Upper lobe of right lung (tissue), 1 donor: ENCODE measurements at places on chromosomes 6 and 20. TPM values are rescaled to one million over a fixed set of nuclear protein-coding genes. Genes with fewer than 3 reads are reported as not detected.

GRCh38 chr6:129795261-129795660 is 65.9 kb downstream of the TMEM244 start:
- H3K27ac ChIP-seq: no peak overlapping the region
- DNase-seq: no peak
- H3K4me1 ChIP-seq: no peaks in the 10 kb centered on the region
- H3K4me3 ChIP-seq: no peak overlapping the region
- H3K27me3 ChIP-seq: no peaks in the 10 kb centered on the region

DNA sequence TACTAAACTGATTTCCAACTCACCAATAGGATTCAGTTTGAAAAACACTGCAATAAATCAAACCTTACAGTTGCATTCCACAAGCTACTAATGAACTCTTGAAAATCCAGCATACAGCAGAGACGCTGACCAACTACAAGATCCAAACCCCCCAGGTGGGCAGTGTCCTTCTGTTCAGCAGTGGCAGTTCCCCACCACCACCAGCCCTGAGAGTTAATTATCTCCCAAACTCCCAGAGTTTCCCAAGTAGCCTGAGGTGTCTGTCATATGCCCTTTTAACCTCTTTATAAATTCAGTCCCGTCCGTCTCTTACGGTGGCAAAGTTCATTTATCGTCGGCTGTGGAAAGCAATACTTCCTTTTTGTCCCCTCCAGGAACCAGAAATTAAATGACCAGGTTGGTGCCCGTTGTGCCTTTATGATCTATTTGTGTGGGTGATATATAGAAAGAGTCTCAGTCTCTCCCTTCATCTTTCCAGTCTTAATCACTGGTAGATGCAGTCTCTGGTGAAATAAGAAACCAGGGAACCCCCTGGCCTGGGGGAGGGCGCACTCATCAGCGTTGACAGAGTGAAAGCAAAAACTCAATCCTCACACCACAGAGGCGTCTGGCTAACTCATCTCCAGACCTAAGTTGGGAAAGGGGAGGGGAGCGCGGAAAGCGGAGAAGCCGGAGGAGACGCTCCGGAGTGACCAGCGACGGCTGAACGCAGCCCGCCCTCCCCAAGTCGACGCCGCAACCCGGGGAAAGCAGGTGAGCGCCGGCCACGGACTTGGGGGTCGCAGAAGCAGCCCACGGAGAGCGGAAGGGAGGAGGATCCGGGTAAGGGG is 717 bp downstream of the MRPL14 start:
- DNase-seq: peak; percentile 77
- H3K4me1 ChIP-seq: peaks cover 38% of the 10 kb centered on the region
- H3K36me3 ChIP-seq: no peaks in the 10 kb centered on the region
- no peaks in the 10 kb centered on the region for H3K27me3 ChIP-seq
- H3K27ac ChIP-seq: peak overlapping the region; percentile 92

GRCh38 chr6:24923885-24924401 is 11.8 kb downstream of the RIPOR2 start:
- no peak overlapping the region for H3K27ac ChIP-seq
- no peak overlapping the region for H3K4me3 ChIP-seq

Gene GTSF1L
- not detected for total RNA-seq

Gene CALHM4
- not detected for total RNA-seq

GRCh38 chr6:164087870-164088269 is 673.4 kb downstream of the QKI start:
- H3K4me1 ChIP-seq: no peaks in the 10 kb centered on the region
- DNase-seq: no peak
- H3K27me3 ChIP-seq: no peaks in the 10 kb centered on the region
- no peak overlapping the region for H3K4me3 ChIP-seq

DNA sequence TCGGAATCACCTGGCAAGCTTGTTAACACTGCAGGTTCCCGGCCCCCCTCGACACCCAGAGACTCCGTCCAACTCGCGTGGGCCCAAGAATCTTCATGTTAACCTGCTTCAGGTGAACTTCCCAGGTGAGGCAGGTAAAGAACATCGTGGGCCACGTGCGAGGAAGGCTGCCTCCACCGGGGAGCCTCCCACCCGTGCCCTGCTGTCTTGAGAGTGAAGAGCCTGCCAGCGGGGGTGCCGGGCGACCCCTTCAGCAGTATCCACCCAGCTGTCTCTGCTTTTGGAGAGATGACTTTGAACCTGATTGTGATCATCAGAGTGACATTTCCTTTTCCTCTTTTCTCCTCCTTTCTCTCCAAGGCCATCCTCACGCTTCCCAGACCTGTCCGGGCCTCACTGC is 22.9 kb upstream of the RTF2 start:
- peaks cover 4% of the 10 kb centered on the region for H3K4me1 ChIP-seq
- no peaks in the 10 kb centered on the region for H3K27me3 ChIP-seq
- H3K4me3 ChIP-seq: no peak overlapping the region
- DNase-seq: no peak
- peaks cover 12% of the 10 kb centered on the region for H3K36me3 ChIP-seq

GRCh38 chr20:40287683-40288082 is 401.4 kb downstream of the MAFB start:
- no peaks in the 10 kb centered on the region for H3K27me3 ChIP-seq
- DNase-seq: no peak
- H3K4me3 ChIP-seq: no peak overlapping the region
- peaks cover 6% of the 10 kb centered on the region for H3K4me1 ChIP-seq
- no peak overlapping the region for H3K27ac ChIP-seq
- H3K36me3 ChIP-seq: no peaks in the 10 kb centered on the region

Gene RIN2
- total RNA-seq: 116 TPM

Gene MCHR2
- not detected for total RNA-seq

Gene ACOT13
- 28.1 TPM for total RNA-seq

Gene FAM50B
- 13.1 TPM for total RNA-seq

DNA sequence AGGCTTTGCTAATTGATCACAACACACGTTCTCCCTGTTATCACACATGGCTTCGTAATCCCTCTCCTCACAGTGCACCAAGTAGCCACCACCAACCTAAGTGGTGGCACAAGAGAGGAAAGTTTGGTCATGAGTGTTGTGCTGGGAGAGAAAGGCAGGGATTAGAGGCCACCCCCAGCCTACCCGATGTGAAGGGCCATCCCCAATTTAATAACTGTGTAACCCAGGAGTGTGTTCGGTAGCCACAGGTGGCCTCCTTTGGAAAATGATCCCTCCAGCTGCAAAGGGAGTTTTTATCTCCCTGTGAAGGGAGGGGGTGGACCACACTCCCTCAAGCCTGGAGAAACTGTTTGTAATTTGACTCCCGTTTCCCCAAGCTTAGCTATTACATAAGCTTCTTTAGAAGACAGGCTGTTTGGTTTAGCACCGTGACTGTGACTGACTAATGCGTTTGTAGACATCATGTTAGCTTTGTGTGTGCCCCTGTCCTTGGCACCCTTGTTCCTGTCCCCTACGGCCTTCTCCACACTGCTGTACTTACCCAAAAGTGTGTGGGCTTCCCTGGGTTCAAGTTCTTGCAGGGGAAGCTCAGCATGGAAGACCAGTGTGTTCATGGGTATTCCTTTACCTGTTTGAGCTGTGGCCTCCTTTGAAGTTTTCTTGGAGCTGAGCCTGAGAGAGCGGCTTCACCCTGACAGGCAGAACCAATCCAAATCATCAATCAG is 20.6 kb downstream of the PPP1R16B start:
- peaks cover 33% of the 10 kb centered on the region for H3K4me1 ChIP-seq
- H3K36me3 ChIP-seq: no peaks in the 10 kb centered on the region
- no peak overlapping the region for H3K27ac ChIP-seq
- no peaks in the 10 kb centered on the region for H3K27me3 ChIP-seq

Gene ARFRP1
- 49.4 TPM for total RNA-seq

DNA sequence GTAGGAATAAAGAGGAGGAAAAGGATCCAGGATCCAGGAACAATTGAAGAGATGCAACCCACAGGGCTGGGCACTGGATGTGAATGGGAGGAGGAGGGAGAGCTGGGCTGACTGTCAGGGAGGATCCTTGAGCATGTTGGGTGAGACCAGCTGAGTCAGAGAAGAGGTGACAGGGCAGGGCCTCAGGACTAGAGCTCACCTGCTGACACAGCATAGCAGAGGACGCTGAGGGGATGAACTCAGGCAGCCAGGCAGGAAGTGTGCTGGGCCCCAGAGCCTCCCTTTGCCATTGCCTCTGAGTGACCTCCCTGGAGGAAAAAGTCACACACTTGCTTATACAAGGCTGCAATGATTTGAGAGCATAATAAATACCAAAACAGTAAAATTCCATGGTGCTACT is 72.3 kb downstream of the ZNF133 start:
- no peaks in the 10 kb centered on the region for H3K36me3 ChIP-seq
- no peak overlapping the region for H3K4me3 ChIP-seq
- H3K4me1 ChIP-seq: no peaks in the 10 kb centered on the region
- no peaks in the 10 kb centered on the region for H3K27me3 ChIP-seq
- H3K27ac ChIP-seq: peak overlapping the region; percentile 21
- no peak for DNase-seq

GRCh38 chr6:68740828-68741500 is 105.9 kb downstream of the ADGRB3 start:
- H3K36me3 ChIP-seq: no peaks in the 10 kb centered on the region
- H3K27me3 ChIP-seq: no peaks in the 10 kb centered on the region
- H3K4me1 ChIP-seq: no peaks in the 10 kb centered on the region
- H3K4me3 ChIP-seq: no peak overlapping the region
- H3K27ac ChIP-seq: no peak overlapping the region

DNA sequence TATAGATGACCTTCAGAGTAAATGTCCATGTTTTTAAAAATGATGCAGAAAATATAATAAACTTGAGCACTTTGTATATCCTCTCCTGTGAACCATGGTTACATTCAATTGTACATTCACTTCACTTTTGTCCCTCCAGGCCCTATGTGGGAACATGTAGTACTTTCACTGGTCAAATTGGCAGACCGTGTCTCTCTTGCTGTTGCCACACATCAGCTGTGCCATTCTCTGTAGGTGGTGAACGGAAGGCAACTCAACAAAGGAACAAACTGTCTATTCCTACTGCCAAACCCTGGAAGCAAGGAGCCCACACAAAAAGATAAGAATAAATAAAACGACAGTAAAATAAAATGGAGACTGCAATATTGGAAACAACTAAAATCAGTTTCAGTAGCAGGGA is 2.0 kb downstream of the ROS1 start:
- peak overlapping the region; percentile 81 for H3K27ac ChIP-seq
- DNase-seq: no peak
- no peaks in the 10 kb centered on the region for H3K4me1 ChIP-seq
- no peaks in the 10 kb centered on the region for H3K36me3 ChIP-seq
- H3K4me3 ChIP-seq: peak overlapping the region; percentile 44

DNA sequence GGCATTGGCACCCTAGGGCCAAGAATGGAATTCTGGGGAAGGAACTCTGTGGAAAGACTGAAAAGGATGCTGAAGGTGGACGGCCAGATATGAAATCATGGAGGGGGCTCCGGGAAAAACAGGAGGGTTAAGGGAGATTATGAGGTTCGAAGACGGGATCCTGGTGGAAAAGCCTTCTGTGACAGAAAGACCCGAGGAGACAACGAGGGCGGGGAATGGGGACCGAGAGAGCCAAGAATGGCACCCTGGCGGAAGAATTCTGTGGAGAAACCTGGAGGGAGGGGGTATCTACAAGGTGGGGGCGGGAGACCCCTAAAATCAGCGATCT is 426 bp downstream of the TRMT6 start:
- H3K36me3 ChIP-seq: peaks cover 10% of the 10 kb centered on the region
- H3K4me1 ChIP-seq: peaks cover 16% of the 10 kb centered on the region
- H3K27me3 ChIP-seq: no peaks in the 10 kb centered on the region
- peak overlapping the region; percentile 74 for H3K27ac ChIP-seq
- H3K4me3 ChIP-seq: peak overlapping the region; percentile 84
- no peak for DNase-seq

GRCh38 chr6:156336089-156336488 is 441.1 kb upstream of the ARID1B start:
- no peaks in the 10 kb centered on the region for H3K27me3 ChIP-seq
- no peak overlapping the region for H3K27ac ChIP-seq
- H3K4me3 ChIP-seq: no peak overlapping the region
- no peaks in the 10 kb centered on the region for H3K36me3 ChIP-seq

GRCh38 chr6:123089226-123089625 is 93.2 kb downstream of the CLVS2 start:
- H3K27ac ChIP-seq: no peak overlapping the region
- no peaks in the 10 kb centered on the region for H3K36me3 ChIP-seq
- no peak overlapping the region for H3K4me3 ChIP-seq
- no peaks in the 10 kb centered on the region for H3K4me1 ChIP-seq
- DNase-seq: no peak

GRCh38 chr6:143522039-143522600 is 10.6 kb upstream of the FUCA2 start:
- H3K27ac ChIP-seq: no peak overlapping the region
- no peak overlapping the region for H3K4me3 ChIP-seq
- H3K4me1 ChIP-seq: no peaks in the 10 kb centered on the region
- H3K36me3 ChIP-seq: no peaks in the 10 kb centered on the region
- no peaks in the 10 kb centered on the region for H3K27me3 ChIP-seq

DNA sequence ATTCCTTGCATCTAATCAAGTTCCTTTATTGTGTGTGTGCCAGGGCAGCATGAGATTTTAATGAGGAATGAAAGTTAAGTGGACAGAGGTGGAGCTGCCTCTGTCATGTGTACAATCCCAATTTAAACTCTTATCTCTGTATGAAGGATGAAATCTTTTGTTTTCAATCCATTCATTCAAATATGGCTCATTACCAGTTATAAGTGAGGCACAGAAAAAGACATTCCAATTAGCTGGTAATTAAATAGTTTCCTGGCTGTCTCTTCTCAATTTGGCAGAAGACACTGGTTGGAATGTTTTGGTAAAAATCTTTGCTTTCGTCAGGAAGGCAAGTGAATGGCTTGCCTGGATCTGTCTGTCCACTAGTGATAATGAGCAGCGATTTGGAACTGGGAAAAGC is 46.4 kb downstream of the CLVS2 start:
- H3K27me3 ChIP-seq: no peaks in the 10 kb centered on the region
- no peak overlapping the region for H3K4me3 ChIP-seq

GRCh38 chr20:57229490-57229889 is 37.0 kb downstream of the BMP7 start:
- no peaks in the 10 kb centered on the region for H3K4me1 ChIP-seq
- H3K4me3 ChIP-seq: no peak overlapping the region

DNA sequence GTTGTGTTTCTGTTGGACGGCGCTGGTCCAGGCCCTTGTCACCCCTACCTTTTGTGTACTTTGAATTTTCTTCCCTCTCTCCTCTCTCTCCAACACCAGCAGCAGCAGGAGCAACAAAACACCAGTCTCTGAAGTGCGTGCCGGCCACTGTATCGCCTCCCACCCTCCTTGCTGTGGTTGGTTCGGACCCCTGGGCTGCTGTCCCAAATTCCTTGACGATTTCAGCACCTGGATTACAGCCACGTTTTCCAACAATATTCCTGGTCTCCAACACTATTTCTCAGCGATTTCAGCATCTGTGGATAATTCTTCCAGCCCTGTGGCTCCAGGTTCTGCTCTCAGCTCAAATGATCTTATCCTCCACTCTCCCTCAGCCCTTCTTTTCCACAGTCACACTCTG is 11.8 kb downstream of the MAS1 start:
- no peak overlapping the region for H3K4me3 ChIP-seq
- no peaks in the 10 kb centered on the region for H3K36me3 ChIP-seq
- no peak for DNase-seq
- no peak overlapping the region for H3K27ac ChIP-seq
- H3K4me1 ChIP-seq: no peaks in the 10 kb centered on the region
- H3K27me3 ChIP-seq: no peaks in the 10 kb centered on the region
